ENCODE measurements at places on chromosomes 6 and 20.

- no peak for DNase-seq
Measured at GRCh38 chr20:22729180-22729579, 144.8 kb upstream of the FOXA2 start.

- DNase-seq = no peak
Measured at GRCh38 chr6:127462376-127462775, 3.2 kb upstream of the KIAA0408 start.

GRCh38 chr20:39270837-39271604 is 308.9 kb downstream of the DHX35 start:
- no peak for DNase-seq

DNA sequence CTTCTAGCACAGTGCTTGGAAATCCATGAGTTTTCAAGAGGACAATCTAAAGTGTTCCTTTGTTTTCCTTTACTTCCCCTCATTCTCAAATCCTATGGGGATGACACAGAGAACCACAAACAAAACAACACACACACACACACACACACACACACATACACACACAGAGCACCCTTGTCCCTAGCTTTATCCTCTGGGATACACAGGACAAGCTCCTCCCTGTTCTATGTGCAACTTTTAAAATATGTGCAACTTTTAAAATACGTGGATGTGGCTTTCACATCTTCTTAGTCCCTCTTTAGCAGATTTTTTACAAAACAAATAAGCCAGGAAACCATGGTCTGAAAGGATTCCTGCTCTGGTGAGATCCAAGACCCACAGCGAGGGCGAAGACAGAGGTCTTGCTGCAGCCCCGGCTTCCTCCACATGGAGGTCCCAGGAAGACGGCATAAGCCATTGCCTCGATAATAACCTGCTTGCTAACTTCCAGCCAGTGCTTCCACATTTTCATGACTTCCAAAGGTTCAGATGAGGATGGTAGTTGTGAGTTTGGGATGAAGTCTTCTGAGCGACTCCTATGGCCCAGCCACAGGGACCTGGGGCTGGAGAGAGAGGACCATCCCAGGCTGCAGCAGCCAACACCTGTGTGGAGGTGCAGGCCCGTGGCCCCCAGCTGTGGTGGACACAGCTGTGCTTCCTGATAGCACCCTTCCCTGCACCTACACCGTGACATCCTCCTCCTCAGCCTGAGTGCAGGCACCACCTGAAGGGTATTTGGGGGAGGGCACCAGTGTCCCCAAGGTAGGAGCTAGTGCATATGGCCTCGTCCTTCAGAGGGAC is 62.8 kb upstream of the CD93 start:
- no peak for DNase-seq

GRCh38 chr6:52560462-52560861 is 16.4 kb downstream of the TRAM2 start:
- DNase-seq = no peak

GRCh38 chr6:21426841-21427490 is 166.6 kb upstream of the SOX4 start:
- no peak for DNase-seq

DNA sequence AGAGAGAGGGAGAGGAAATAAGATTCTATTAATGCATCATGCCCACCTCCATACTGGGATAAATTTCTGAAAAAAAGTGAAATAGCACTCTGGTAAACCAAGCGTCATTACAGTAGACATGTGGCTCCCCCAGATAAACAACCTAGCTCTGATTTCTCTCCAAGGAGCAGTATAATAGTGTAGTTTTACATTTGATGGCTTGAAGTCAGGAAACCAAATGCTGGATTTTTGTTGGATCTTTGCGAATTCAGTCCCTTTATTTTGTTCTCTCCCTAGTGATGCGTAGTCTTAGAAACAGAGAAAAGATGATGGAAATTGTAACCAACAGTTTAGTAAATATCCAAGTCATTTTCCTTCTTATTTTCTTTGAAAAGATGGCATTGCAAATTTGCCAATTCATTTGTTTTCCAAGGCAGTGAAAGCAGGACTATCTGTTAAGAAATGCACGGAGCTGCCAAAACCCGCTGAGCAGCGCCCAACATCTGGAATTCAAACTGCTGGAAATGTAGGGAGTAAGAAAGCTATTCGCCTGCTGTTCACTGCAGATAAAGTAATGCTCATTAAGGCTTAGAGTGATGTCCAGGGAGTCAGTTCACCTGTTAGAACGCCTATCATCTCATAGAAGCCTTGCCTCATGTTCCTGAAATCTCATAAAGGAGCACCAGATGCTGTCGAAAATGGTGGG is 85.7 kb upstream of the DOK5 start:
- DNase-seq = no peak

DNA sequence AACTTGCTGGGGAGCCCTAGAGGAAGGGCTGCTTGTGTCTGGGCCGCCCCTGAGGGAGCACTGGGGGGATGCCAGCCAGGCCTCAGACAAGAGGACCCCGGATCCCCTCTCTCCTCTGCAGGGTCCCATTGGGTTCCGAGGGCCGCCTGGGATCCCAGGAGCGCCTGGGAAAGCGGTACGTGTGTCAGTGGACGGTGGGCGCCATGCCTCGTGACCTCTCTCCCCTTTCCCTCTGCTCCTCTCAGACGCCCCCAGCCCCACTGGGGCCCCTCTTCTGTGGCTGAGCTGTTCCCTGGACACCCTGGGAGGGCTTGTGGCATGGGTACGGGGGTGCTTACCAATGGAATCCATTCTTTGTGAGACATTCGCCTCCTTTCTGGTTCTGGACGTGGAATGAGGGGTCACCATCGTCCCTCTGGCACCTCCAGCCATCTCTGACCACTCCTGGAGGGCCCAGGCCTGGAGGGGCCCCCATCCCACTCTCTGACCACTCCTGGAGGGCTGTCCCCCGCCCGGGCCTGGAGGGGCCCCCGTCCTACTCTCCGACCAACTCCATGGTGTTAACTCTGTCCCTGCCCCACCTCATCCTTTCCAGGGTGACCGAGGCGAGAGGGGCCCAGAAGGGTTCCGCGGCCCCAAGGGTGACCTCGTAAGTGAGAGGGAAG is 9.9 kb downstream of the COL9A3 start:
- DNase-seq = no peak

DNA sequence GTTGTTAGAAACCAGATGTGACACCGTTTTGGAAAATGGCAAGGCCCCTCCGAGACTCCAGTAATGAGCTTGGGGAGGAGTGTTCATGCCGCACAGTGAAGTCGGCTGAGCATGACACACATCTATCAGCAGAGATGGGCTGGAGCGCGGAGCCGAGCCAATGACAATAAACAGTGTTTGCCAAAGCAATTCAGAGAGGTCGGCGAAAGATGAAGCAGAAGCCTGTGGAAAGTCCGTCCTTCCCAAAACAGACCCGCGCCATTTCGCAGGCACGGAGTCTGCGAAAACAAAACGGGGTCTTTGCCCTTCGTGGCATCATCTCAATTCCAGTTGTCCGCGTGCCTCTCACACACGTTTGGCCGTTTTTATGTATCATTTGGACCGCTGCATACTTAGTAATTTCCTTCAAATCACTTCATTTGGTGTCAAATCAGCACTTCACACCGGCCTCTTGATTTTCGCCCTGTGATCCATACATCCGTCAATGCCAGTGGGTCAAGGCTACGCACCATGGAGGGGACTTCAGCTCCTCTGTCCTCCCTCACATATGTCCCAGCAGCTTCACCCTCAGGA is 71.3 kb downstream of the SULF2 start:
- DNase-seq = no peak

DNA sequence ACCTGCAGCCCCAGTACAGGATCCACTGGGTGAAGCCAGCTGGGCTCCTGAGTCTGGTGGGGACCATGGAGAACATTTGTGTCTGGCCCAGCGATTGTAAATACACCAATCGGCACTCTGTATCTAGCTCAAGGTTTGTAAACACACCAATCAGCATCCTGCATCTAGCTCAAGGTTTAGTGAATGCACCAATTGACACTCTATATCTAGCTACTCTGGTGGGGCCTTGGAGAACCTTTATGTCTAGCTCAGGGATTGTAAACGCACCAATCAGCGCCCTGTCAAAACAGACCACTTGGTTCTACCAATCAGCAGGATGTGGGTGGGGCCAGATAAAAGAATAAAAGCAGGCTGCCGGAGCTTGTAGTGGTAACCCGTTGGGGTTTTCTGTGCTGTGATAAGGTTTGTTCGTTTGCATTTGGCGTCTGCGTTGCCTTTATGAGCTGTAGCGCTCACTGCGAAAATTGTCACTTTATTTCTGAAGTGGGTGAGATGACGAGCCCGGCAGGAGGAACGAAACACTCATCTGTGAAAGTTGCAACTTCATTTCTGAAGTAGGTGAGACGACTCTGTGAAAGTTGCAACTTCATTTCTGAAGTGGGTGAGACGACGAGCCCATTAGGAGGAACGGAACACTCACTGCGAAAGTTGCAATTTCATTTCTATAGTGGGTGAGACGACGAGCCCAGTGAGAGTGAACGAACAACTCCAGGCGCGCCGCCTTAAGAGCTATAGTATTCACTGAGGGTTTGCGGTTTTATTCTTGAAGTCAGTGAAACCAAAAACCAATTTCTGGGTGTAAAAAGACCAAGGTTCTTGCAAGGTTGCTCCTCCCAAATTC is 31.1 kb downstream of the SERPINB6 start:
- DNase-seq = no peak

- DNase-seq = no peak
Measured at GRCh38 chr20:59997896-59998295, 39.7 kb downstream of the CDH26 start.

DNA sequence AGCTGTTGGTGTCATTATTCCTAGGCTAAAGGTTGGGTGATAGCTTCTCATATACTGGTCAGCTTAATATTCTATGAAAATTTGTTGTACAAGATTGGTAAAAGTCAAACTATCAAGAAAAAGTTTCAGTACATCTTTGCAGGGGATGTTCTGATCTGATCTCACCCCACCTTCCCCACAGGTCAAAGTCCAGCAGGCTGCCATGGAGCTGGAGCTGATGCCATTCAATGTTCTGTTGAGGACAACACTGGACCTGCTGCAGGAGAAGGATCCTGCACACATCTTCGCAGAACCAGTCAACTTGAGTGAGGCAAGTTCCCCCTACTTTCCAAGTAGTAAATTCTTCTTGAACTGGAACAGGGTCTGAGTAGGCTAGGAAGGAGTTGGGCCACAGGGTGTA is 13.1 kb downstream of the BRPF3 start:
- DNase-seq = no peak

GRCh38 chr6:150710236-150710635 is 110.6 kb downstream of the PLEKHG1 start:
- DNase-seq = no peak

All from NCI-H510A (cell line).